ENCODE measurements at places on chromosomes 4 and X. TPM values are rescaled to one million over a fixed set of nuclear protein-coding genes. Genes with fewer than 3 reads are reported as not detected.

Gene TBC1D19
- total RNA-seq = 8.9 TPM

Gene NXF2
- total RNA-seq = not detected

DNA sequence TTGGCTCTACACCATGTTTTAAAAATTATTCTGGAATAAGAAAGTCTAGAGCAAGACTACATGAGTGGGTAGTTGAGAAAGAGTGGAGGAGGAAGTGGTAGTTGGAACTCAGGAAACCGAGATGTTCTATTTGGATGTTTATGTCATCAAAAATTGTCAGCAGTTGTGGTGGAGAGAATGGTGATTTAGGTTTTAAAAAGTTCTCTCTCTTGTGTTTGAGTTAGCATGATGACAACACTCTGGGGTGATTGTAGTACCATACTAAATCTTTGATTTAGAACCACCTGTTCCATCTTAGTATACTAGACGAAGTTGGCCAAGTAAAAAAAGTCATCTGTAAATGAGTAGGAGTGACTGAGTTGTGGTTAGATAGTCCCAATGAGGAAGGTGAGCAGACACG is 40.7 kb downstream of the KLHL2 start:
- DNase-seq = no peak

DNA sequence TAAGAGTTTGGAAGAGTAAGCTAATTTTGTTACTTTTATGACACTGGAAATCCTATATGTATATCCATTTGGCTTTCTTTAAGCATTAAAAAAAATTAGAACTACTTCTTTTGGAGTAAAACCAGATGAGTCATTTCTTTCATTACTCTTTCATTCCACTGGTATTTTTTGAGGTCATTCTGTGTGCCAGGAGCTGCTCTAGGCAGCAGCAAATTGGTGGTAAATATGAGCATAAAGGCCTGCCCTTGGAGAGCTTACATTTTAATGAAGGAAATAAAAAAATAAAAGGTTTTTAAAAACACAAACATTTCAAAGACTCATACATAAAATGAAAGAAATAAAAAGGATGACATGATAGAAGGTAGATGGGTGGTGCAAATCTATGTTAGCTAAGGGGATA is 37.4 kb downstream of the MID1 start:
- DNase-seq = no peak

- no peak for DNase-seq
Observed at GRCh38 chr4:16075061-16075460, 8.8 kb downstream of the PROM1 start.

- no peak for DNase-seq
Observed at GRCh38 chr4:100422894-100423293, 94.9 kb downstream of the EMCN start.

DNA sequence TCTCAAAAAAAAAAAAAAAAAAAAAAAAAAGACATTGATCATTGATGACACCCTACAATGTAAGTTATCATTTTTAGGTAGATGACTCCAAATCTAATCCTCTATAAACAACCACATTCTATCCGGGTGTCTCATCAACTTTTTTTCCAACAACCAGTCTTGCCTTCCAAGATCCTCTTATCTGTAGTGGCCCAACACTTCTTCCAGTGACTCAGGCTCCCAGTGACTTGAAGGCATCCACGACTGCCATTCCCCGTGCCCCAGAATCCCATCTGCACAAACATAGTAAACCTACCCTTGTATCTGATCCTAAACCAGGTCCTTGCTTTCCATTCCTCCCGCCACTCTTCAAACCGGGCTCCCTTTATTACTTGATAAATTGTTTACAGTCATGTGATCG is 15.6 kb upstream of the TSPAN5 start:
- DNase-seq = no peak

Gene TMEM271
- not detected for total RNA-seq

Gene CFAP99
- total RNA-seq = not detected

DNA sequence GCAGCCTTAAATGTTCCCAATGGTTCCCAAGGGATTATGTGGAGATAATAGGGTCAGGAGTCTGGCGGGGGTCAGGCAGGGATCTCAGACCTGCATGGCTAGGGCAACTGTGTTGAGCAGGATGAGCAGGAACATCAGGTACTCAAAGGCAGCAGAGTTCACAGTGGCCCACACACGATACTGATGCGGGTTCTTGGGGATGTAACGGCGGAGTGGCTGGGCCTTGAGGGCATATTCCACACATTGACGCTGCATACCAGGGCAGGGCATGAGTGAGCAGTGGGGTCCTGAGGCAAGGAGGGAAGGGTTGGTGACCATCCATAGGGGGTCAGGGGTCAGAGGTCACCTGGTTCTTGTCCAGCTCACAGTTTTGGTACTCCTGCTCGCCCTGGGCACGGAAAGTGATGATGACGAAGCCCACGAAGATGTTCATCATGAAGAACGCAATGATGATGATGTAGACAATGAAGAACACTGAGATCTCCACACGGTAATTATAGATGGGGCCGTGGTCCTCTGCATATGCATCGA is 15.1 kb upstream of the SYP start:
- DNase-seq = no peak

DNA sequence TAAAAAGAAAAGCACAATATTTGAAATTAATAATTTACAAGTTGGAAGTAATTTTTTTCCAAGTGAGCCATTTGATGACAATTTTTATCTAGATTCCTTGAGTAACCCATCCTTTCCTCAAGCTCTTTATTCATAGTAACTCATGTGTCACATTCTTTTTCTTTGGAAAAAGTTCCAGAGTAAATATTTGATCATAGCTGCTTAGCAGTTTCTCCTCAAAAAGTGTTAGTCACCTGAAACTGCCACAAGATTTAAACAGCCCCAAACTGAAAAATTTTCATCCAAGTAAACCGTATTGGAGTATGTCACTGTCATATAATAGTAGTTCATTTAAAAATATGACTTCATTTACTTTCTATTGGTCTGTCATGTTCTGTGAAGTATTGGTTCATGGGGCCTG is 94.6 kb upstream of the CASK start:
- DNase-seq = no peak

Gene SSX2B
- not detected for total RNA-seq

- DNase-seq = no peak
Observed at GRCh38 chrX:31038575-31039326, 33.1 kb downstream of the FTHL17 start.

All from cardiac septum (tissue), 1 donor.